Astrocyte (in vitro differentiated cells and primary cell): ENCODE measurements at places on chromosomes 13 and 19. TPM values are rescaled to one million over a fixed set of nuclear protein-coding genes. Genes with fewer than 3 reads are reported as not detected.

PRRG2 gene
- 0.89 and 1.3 TPM in 2 replicates for total RNA-seq

CALR3 gene
- not detected in 2 replicates for total RNA-seq

TPTE2 gene
- total RNA-seq: not detected in 2 replicates

CEACAM7 gene
- total RNA-seq: not detected in 2 replicates

IGFL1 gene
- total RNA-seq: not detected in 2 replicates

C19orf38 gene
- total RNA-seq: 0.23 and 0.58 TPM in 2 replicates

C5AR1 gene
- total RNA-seq: 4.6 and 5.2 TPM in 2 replicates
